Vagina (tissue), 2 donors: ENCODE measurements at places on chromosomes 3 and 15.
A peak's percentile ranks its signal among the peaks of the same experiment; 100 is the strongest.

GRCh38 chr3:43294975-43295374 lies 8.6 kb downstream of the SNRK start:
- DNase-seq = no peak

- DNase-seq = no peak
These were observed 29.5 kb downstream of the TBC1D2B start for GRCh38 chr15:78047761-78048627.

- peak; percentile 54 for DNase-seq
These were observed 43.5 kb upstream of the SLC41A3 start for GRCh38 chr3:126127452-126127851.

DNA sequence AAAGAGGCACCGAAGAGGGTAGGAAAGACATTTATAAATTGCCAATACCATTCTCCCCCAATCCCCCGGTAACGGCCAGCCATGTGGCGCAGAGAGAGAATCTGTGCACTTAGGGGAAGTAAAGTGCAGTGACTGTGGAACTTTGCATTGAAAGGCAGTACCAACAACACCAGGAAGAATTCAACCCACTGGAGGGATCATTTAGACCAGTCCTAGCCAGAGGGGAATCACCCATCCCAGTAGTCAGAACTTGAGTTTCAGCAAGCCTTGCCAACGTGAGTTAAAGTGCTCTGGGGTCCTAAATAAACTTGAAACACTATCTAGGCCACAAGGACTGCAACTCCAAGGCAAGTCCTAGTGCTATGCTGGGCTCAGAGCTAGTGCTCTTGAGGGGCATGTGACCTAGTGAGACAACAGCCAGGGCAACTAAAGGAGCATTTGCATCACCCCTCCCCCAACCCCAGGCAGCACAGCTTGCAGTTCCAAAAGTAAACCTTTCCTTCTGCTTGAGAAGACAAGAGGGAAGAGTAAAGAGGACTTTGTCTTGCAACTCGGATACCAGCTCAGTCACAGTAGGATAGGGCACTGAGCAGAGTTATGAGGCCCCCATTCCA lies 15.0 kb downstream of the CEP70 start:
- no peak for DNase-seq

- no peak for DNase-seq
These were observed 1.6 kb downstream of the INSYN1 start for GRCh38 chr15:73751511-73751898.
